Naive thymus-derived CD8-positive, alpha-beta T cell (primary cell): ENCODE measurements at places on chromosomes 5 and 9.
A peak's percentile ranks its signal among the peaks of the same experiment; 100 is the strongest.

DNA sequence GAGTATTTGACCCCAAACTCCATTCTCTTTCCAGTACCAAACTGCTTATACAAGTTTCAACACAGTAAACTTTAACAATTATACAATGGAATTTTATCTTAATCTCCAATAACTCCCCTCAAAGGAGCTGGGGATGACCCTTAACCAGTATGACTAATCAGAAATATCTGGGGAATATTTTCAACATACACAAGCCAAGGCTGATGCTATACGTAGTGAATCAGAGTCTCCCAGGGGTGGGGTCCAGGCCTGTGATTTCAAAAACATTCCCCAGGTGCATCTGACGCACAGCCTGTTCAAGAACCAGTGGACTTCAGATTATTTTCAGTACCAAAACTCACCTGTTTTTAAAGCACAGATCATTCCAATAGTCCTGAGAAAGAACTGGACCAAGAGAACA, 11.8 kb upstream of the SEMA5A start:
- no peak for DNase-seq
- H3K4me1 ChIP-seq: no peaks in the 10 kb centered on the region
- no peak overlapping the region for H3K27ac ChIP-seq
- no peaks in the 10 kb centered on the region for H3K27me3 ChIP-seq

DNA sequence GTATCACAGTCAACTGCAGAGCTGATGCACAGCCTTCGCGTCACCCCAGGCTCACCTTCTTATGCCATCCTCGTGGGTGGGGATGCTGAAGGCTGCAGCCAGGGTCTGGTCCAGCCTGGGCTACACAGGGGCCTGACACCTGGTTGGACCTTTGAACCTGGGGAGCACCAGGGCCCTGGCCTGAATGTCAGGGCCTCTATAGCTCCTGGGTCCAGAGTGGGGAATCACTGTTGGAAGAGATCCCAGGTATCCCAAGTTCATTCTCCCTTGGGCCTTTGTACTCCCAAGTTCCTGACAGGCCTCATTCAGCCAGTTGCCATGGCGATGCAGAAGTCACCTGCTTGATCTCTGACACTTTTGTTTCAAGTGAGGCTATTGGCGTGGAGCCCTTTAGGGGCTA, 43.8 kb downstream of the ZNF618 start:
- no peaks in the 10 kb centered on the region for H3K4me1 ChIP-seq
- H3K27ac ChIP-seq: no peak overlapping the region
- no peaks in the 10 kb centered on the region for H3K27me3 ChIP-seq
- no peak overlapping the region for H3K4me3 ChIP-seq
- no peak for DNase-seq
- no peaks in the 10 kb centered on the region for H3K36me3 ChIP-seq

- H3K36me3 ChIP-seq: no peaks in the 10 kb centered on the region
- H3K27ac ChIP-seq: peak overlapping the region; percentile 70
- peak; percentile 16 for DNase-seq
These were observed 9.3 kb upstream of the TEX48 start for GRCh38 chr9:114691046-114691955.

DNA sequence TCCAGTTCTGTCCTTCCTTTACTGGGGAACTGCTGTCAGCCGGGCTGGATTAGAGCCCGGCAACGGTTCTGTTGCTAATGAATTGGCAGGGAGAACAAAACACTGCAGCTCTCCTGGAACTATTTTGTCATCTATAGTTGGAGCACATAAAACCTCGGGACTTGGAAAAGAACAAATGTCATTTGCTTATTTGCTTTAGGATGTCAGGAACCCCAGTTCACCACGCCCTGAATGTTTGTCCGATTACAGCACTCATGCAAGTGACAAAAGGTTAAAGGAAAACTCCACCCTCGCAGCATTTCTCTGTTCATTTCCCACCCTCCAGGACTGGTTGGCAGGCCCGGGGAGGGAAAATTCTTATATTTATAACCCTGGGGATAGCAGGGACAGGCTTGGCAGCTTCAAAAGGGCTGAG, 66.4 kb upstream of the PLPP1 start:
- no peaks in the 10 kb centered on the region for H3K27me3 ChIP-seq
- H3K4me3 ChIP-seq: peak overlapping the region; percentile 75

DNA sequence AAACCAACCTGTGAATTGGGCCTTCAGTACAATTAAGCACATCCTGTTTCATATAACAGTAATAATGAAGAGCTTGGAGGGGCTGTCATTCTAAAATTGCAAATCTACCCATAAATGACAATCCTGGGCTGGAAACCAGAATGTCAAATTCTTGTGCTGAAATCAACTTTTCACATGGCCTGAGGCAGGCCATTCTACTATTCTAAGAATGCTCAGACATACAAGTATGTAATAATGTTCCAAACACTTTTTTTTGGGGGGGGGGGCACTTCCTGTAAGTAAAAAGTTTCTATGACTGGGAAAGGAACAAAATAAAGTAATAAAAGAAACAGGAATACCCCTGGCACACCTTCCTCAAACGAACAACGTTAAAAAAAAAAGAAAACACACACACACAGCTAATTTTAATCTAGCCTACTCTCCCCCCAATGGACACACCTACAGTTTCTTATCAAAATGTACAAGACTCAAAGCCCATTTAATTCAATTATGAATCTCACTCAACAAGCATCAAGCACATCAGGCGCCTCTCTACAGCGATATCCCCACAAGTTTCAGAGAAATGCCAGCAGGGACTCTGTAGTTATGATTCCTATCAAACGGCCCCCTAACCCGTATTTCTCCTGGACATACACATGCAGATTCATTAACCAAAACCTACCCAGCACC, 1.4 kb downstream of the ETF1 start:
- no peak for DNase-seq
- no peaks in the 10 kb centered on the region for H3K36me3 ChIP-seq
- peak overlapping the region; percentile 99 for H3K4me3 ChIP-seq
- no peaks in the 10 kb centered on the region for H3K27me3 ChIP-seq
- peak overlapping the region; percentile 98 for H3K27ac ChIP-seq
- H3K4me1 ChIP-seq: peaks cover 35% of the 10 kb centered on the region

DNA sequence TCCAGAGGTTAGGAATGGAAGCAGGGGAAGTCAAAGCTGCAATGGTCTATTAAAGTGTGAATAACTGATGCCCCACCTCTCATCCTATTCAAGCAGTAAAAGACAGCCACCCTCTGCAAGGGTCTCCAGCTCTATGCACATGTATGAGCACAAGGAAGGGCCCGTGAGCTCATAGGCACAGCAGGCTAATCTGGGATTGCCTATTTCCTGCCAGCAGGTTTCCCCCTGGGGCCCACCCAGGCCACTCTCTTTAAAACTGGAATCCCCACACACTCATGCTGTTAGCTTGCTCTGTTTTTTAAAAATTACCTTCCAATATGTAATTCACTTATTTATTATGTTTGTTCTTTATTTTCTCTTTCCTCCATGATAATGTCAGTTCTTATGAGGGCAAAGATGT, 48.7 kb upstream of the ZNF366 start:
- H3K36me3 ChIP-seq: no peaks in the 10 kb centered on the region
- peak overlapping the region; percentile 86 for H3K4me3 ChIP-seq
- no peak for DNase-seq
- peaks cover 33% of the 10 kb centered on the region for H3K27me3 ChIP-seq

GRCh38 chr5:150227606-150228273, 37.9 kb downstream of the SLC6A7 start:
- no peaks in the 10 kb centered on the region for H3K27me3 ChIP-seq
- DNase-seq: no peak
- H3K36me3 ChIP-seq: no peaks in the 10 kb centered on the region

- DNase-seq: no peak
- no peaks in the 10 kb centered on the region for H3K4me1 ChIP-seq
- no peaks in the 10 kb centered on the region for H3K36me3 ChIP-seq
- H3K27me3 ChIP-seq: no peaks in the 10 kb centered on the region
- H3K27ac ChIP-seq: no peak overlapping the region
These were observed 24.2 kb downstream of the PPIC start for GRCh38 chr5:123012321-123012720.

- H3K4me1 ChIP-seq: no peaks in the 10 kb centered on the region
- H3K36me3 ChIP-seq: no peaks in the 10 kb centered on the region
- no peak overlapping the region for H3K27ac ChIP-seq
- no peak overlapping the region for H3K4me3 ChIP-seq
- DNase-seq: no peak
- no peaks in the 10 kb centered on the region for H3K27me3 ChIP-seq
These were observed 105.4 kb downstream of the SLC25A46 start for GRCh38 chr5:110844251-110844650.

DNA sequence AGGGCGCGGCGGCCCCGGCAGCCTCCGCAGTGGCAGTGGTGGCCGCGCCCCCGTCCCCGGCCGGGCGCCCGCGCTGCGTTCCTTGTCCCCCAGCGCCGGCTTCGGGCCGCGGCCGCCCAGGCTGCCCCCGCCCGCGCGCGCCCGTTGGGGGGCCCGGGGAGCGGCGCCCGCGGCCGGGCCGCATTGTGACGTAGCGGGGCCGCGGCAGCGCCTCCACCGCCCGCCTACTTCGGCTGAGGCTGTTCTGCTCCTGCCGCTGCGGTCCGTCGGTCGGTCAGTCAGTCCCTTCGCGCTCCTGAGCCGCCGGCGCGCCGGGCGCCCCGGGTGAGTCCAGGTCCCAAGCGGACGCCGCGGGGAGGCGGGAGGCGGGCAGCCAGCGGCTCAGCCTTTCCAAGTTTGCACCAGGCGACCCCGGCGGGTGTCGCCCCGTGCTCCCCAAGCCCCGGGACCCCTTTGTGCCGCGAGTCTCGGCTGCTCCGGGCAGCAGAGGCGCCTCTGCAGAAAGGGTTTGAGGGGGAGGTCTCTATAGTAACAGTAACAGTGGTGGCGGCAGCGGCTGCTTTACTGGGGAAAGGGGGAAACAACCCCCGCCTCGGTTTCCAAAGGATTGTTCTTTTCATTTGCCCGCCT, at the start of gene SNCAIP:
Gene SNCAIP, plus strand, starts transcription at position 277 of the 630 bp plus-strand sequence. CDS start 78,898 bp downstream, outside the sequence.
- H3K27ac ChIP-seq: no peak within 1 kb of the TSS
- no peaks in the 10 kb centered on the region for H3K36me3 ChIP-seq

- H3K4me3 ChIP-seq: no peak overlapping the region
- H3K36me3 ChIP-seq: no peaks in the 10 kb centered on the region
- H3K27ac ChIP-seq: no peak overlapping the region
These were observed 363.4 kb upstream of the SLC30A5 start for GRCh38 chr5:68730220-68730978.

DNA sequence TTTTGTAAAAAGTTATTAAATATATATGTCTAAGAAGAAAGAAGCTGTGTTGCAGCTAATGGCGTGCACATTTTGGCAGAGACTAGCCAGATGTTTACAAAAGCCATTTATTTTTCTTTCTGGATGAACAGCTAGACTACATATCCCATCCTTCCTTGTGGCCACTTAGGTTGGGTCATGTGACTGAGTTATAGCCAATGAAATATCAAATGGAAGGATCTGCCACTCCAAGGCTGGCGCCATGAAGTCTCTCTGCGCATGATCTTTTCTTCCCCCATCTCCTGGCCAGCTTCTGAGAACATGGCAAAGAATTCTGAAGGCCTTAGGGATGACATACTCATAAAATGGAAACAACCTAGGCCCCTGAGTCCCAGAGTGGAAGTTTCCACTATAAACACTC, 244.2 kb upstream of the DAB2 start:
- H3K27me3 ChIP-seq: peaks cover 4% of the 10 kb centered on the region
- H3K36me3 ChIP-seq: no peaks in the 10 kb centered on the region
- no peak overlapping the region for H3K27ac ChIP-seq

DNA sequence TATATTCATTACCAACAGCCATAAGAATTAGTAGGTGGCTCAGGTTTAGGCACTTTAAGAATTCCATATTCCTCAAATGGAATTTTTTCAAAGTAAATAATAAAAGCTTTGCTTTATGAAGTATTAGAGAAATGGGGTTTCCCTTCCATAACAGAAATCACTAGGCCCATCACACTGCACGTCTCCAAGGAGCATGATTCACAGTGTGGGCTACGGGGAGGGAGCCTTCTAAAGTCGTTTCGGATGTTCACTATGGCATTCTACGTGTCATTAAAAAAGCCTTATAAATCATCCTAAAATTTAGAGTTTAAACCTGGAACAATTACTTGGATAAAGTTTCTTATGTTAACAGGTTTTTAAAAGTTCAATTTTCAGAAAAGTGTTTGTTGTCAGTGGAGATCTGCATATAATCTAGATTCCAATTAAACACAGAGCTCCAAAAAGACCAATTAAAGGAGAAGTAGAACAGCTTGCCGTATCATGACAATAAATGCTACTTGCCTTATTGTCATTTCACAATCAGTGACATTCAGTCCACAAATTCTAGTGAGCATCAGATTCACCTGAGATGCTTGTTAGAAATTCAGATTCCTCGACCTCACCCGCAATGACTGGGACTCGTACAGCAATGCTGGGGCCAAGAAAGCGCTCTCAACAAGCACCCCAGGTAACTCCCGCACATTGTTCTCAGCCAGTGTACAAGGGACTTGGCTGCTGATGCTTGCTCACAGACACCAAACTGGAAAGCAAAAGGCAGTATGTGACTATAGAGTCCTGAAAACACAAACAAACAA, 115.7 kb downstream of the NFIB start:
- H3K4me1 ChIP-seq: no peaks in the 10 kb centered on the region
- no peak overlapping the region for H3K4me3 ChIP-seq
- no peaks in the 10 kb centered on the region for H3K36me3 ChIP-seq
- no peak for DNase-seq
- H3K27ac ChIP-seq: no peak overlapping the region
- H3K27me3 ChIP-seq: peaks cover 14% of the 10 kb centered on the region

DNA sequence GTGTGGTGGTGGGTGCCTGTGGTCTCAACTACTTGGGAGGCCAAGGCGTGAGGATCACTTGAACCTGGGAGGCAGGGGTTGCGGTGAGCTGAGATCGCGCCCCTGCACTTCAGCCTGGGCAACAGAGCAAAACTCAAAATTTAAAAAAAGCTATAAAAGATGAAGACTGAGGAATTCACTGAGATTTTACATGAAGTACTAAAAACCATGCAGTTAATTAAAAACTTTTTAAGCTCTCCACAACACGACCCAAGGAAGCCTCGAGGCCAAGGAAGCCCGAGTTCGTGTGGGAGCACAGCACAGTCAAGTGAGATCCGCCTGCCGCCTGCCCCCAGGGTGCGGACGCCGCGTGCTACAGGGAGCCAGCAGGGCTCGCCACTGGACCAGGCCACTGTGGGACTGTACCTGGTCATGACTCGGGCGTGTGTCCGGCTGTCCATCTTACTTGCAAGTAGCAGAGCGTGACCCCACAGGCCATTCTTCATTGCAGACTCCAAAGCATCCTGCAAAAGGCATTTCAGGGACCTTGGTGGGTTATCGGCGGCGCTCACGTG, 21.2 kb upstream of the INPP5E start:
- peaks cover 96% of the 10 kb centered on the region for H3K36me3 ChIP-seq
- DNase-seq: no peak
- H3K27ac ChIP-seq: no peak overlapping the region
- H3K27me3 ChIP-seq: no peaks in the 10 kb centered on the region
- H3K4me1 ChIP-seq: no peaks in the 10 kb centered on the region
- H3K4me3 ChIP-seq: no peak overlapping the region
